ENCODE measurements at places on chromosomes 12 and 14.
A peak's percentile ranks its signal among the peaks of the same experiment; 100 is the strongest.

- no peak for DNase-seq
These were observed 6.0 kb downstream of the VPS37B start for GRCh38 chr12:122889761-122890520.

DNA sequence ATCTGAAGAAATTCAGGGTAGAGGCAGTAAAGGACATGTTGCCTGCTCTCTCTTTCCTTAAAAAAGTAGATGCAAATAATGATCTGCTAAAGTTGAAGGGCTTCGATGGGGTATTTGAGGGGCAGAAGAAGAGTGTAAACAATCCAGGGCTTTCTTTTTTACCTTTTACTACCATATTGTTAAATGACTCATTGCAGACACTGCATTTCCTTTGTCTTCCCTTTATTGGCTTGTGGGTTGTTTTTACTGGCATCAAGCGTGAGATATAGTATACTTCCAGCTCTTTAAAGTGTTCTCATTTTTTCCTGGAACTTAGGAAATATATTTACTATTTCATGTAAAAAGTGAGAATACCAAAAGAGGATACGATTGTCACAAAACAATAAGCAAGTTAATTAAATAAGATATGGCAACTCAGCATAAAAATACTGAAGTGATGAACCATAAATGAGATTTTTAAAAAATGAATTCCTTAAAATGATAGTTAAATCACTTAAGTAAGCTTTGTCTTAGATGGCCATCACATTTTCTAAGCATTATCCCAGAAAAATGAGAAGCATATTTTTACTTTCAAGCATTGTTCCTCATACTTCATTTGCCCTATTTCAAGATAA is 72.3 kb upstream of the KRAS start:
- DNase-seq = peak; percentile 79

DNA sequence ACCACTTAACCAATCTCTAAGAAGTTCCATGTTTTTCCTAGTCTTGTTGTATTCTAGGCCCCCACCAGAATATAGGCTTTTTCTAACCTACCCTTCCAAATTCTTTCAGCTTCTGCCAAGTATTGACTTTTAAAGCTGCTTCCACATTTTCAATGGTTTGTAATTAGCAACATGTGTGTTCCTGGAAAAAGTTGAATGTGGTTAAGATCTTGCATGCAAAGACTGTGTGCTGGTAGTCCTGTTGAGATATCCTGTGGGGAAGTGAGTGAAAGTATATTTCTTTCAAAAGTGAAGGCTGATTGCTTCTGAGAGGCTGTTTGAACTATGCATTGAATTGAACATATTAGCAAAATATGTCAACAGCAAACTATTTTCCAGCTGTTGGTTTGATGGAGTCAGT is 646 bp upstream of the OR6C4 start:
- no peak for DNase-seq

DNA sequence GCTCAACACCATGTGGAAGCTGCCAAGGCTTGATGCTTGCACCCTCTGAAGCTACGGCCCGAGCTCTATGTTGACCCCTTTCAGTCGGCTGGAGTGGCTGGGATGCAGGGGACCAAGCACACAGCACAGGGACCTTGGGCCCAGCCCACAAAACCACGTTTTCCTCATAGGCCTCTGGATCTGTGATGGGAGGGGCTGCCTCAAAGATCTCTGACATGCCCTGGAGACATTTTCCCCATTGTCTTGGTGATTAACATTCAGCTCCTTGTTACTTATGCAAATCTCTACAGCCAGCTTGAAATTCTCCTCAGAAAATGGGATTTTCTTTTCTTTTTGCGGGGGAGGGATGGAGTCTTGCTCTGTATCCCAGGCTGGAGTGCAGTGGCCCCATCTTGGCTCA is 46.3 kb downstream of the MON2 start:
- DNase-seq = no peak

- DNase-seq = no peak
These were observed 433.2 kb downstream of the PDZRN4 start for GRCh38 chr12:41621291-41621690.

- peak; percentile 50 for DNase-seq
These were observed 162.7 kb downstream of the BMP4 start for GRCh38 chr14:53793790-53794505.

- DNase-seq = no peak
These were observed 67.1 kb upstream of the DDX11 start for GRCh38 chr12:31006416-31007152.

DNA sequence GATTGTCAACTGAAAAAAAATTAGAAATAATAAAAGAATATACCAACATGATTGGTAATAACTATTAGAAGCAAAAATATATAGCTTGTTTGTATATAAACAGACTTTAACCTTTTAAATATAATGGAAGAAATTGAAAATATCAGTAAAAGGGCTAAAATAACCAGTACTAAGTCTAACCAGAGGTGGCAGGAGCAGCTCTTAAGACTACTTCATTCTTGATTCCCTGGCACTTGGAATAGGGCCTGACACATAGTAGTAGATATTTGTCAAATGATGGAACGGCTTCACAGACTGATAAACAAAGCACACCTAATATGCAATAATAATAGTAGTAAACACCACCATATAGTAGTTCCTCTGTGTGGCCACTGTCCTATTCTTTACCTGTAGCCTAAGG is 9.4 kb downstream of the TMEM63C start:
- DNase-seq = no peak

DNA sequence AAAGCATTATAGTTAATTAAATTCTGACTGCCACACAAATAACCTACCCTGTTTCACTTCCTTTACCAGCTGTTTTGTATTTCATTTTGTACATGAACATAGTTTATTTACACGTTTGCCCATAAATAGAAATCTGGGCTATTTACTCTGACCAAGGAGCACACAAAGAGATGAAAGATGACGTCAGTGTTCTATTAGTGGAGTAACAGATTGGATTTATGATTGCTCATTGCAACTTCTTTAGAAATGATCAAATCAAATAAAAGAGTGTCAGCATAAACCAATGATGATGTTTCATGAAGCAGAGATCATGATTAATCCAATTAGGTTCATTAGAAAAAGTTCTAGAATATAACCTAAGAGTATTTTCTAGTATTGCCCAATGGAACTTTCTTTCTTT is 12.0 kb upstream of the RTL1 start:
- no peak for DNase-seq
